Stomach (tissue), 19 donors: ENCODE measurements at places on chromosomes 1 and 21. TPM values are rescaled to one million over a fixed set of nuclear protein-coding genes. Genes with fewer than 3 reads are reported as not detected.

DNA sequence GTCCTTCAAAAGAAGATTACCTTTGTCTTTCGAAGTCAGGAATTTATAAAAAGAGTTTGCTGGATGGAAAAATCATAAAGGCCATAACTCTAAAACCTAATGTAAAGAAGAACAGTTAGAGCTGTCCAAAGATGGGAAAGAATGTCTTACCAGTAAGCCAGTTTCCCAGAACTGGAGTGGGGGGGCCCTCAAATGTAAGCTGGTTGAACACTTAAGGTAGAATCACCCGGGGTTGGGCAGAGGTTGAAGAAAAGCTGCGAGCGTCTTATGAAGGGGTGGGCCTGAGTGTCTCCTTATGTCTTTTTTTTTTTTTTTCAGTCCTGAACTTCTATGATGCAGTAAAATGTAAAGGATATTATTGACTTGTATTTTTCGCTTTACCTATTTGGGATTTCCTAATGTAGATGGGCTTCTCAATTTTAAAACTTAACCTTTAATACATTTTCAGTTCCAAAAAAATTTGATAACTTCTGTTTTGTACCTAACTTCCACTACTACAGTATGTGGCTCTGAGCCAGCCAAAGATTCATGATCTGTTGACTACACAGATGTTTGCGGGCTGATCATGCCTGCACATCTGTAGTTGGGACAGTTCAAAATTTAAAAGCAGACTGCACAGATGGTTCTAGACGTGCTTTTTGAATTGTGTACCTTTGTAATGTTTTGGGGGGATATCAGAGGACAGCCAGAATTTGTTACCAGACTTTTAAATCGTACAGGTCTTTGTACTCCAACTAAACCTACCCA is 43.6 kb downstream of the NFYC start:
- DNase-seq, result no peak

GRCh38 chr1:52520148-52520547 is 32.7 kb downstream of the TUT4 start:
- no peak for DNase-seq

- DNase-seq, result no peak
Observed at GRCh38 chr1:32394890-32395432, 720 bp upstream of the BSDC1 start.

- no peak for DNase-seq
Observed at GRCh38 chr1:37606481-37607263, 10.9 kb upstream of the GNL2 start.

DNA sequence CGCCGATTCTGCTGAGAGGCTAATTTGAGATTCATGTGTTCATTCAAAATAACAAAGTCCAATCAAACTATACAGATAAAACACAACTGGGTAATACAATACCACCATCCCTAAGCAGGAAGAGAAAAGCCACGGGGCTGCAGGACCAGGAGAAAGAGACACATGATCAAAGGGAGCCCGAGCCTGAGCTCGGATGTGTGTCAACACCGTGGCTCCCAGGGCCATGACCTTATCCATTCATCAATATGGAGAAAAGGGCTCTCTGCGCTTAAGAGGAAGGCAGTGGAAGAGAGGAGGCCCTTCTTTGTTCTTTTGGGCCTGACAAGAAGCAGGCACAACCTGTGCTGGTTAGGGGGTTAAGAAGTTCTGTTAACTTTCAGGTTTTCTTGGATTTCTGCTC is 56.7 kb downstream of the HUNK start:
- no peak for DNase-seq

GRCh38 chr1:77063118-77063517 is 156.1 kb downstream of the PIGK start:
- DNase-seq, result no peak

DNA sequence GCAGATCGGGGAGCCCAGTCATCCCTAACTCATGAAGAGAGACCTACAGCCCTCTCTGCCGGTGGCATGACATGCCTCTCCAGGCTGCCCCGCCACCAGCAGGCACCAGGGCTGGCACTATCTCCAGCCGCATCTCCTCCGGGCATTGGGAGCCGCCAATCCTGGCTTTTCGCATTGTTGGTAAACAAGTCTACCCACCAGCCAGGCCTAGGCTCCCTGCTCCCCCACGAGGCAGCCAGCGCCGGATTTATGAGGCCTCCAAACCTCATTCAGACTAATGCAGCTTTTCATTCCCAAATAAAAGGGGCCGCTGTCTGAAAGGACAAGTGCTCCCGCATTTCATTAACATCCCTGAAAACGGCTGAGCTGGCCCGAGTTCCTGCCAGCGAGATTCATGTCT is 3.4 kb upstream of the GRIK3 start:
- no peak for DNase-seq

DNA sequence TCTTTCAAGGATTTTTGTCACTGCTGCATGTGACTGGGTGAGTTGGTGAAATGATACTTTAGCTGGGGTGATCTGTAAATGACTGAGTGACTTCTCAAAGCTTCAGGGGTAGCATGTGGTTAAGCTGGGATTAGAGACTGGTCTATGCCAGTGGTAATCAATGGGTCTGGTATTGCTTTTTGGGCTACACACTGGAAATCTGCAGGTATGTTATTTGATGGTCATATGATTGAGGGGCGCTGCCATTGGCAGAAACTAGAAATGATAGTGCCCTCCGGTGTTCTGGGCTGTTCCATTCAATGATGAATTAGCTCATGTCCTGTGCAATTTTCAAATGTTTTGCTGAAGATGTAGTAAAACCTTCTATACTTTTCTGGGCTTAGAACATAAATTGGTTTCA is 39.7 kb upstream of the DNAJC6 start:
- no peak for DNase-seq

SRM gene
- 9.0 TPM for total RNA-seq

TYW3 gene
- 15.1 TPM for total RNA-seq
